ENCODE measurements at places on chromosomes 2 and 18. TPM values are rescaled to one million over a fixed set of nuclear protein-coding genes. Genes with fewer than 3 reads are reported as not detected.

- DNase-seq: no peak
- H3K27me3 ChIP-seq: peaks cover 4% of the 10 kb centered on the region
- H3K4me1 ChIP-seq: no peaks in the 10 kb centered on the region
- no peak overlapping the region for H3K4me3 ChIP-seq
Observed at GRCh38 chr2:105188343-105188742, 53.2 kb upstream of the GPR45 start.

The REG1B gene
- total RNA-seq: not detected

GRCh38 chr2:24423095-24423494, 62.8 kb upstream of the ITSN2 start:
- no peaks in the 10 kb centered on the region for H3K4me1 ChIP-seq
- no peak overlapping the region for H3K4me3 ChIP-seq
- H3K36me3 ChIP-seq: no peaks in the 10 kb centered on the region
- H3K27me3 ChIP-seq: no peaks in the 10 kb centered on the region

The G6PC2 gene
- not detected for total RNA-seq

Data from CD8-positive, alpha-beta memory T cell (primary cell).